ENCODE measurements at places on chromosomes 7 and 10. TPM values are rescaled to one million over a fixed set of nuclear protein-coding genes. Genes with fewer than 3 reads are reported as not detected.

Gene CLDN3
- total RNA-seq = not detected

Gene TMEM106B
- total RNA-seq = 39.7 TPM

Gene GPR141
- total RNA-seq = 0.45 TPM

Gene PTPN20
- total RNA-seq = 7.7 TPM

Gene C10orf105
- 0.45 TPM for total RNA-seq

Gene EN2
- total RNA-seq = 0.57 TPM

Data from ovary (tissue), 10 donors.